NB4 (cell line): ENCODE measurements at places on chromosomes 7 and 10.
A peak's percentile ranks its signal among the peaks of the same experiment; 100 is the strongest.

DNA sequence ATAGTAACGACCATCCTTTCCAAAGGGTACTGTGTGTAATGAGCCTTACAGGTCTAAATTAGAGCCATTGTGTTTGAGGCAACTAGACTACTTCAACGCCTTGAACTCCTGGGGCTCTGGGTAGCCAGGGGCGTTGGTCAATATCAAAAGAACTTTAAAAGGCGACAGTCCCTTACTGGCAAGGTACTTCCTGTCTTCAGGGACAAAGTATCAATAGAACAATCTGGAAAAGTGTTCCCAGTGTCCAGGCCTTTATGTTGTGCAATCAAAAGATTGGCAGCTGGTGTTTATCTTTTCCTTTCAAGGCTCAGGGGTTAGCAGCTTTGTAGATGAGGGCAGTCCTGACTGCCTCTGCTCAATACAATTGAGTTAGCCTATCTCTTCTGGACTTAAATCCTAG lies 284.3 kb downstream of the PARD3 start:
- DNase-seq, result no peak

DNA sequence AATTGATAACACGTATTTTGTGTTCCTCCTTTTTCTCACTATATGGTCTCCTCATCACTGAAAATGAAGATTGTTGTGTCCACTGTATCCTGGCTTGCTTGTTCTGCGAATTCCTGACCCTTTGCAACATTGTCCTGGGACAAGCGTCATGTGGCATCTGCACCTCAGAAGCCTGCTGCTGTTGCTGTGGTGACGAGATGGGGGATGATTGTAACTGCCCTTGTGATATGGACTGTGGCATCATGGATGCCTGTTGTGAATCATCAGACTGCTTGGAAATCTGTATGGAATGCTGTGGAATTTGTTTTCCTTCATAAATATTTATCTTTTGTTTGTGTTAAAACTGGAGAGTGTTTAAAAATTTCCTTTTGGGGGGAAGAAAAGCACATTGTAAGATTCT lies 93.7 kb downstream of the MDFIC start:
- no peak for DNase-seq

DNA sequence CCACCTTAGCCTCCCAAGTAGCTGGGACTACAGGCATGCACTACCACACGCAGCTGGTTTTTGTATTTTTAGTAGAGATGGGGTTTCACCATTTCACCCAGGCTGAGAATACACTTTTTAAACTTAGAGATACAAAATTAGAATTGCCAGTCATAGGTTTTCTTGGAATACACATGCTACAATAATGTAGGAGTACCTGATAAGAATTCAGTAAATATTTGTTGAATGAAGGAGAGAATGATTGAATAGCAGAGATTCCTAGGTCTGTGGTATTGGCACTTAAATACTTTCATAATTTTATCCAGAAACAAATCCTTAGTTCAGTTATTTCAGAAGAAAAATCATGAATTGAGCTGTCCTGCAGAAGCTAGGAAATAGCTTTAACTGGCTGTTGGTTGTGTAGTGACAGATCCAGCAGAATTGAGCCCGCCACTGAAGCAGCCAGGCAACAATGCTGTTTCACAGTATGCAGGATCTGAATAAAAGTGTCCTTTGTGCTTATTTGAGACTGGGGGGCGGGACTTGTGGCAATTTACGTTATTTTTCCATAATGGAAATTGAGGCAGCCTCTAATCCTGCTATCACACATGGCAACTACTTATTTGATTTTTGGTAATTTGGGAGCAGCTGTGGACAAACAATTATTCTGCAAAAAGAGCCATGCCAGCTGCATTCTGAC lies 31.5 kb downstream of the NRF1 start:
- DNase-seq, result no peak

DNA sequence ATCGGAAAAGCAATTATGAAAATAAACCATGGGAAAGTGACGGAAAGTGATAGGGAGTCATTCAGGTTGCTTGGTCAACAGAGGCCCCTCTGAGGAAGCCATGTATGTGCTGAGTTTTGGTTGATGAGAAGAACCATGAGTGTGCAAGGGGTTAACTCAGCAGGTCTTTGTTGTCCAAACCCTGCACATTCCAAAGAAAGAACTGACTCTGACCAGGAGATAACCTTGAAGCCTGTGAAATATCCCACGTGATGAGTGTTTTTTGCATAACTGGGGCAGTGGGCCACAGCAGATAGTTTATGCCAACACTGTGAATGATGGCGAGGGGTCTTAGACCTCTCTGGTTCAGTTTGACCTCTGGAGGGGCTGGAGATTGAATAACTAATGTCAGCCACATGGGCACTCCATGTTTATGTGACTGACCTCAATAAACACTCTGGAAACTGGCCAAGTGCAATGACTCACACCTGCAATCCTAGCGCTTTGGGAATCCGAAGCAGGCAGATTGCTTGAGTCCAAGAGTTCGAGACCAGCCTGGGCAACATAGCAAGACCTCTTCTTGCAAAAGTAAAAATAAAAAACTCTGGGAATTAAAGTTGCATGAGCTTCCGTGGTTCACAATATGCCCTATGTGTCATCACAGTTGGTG lies 154.0 kb upstream of the FOXK1 start:
- DNase-seq, result no peak

- DNase-seq, result no peak
Observed at GRCh38 chr10:11730779-11731178, 11.4 kb upstream of the ECHDC3 start.

DNA sequence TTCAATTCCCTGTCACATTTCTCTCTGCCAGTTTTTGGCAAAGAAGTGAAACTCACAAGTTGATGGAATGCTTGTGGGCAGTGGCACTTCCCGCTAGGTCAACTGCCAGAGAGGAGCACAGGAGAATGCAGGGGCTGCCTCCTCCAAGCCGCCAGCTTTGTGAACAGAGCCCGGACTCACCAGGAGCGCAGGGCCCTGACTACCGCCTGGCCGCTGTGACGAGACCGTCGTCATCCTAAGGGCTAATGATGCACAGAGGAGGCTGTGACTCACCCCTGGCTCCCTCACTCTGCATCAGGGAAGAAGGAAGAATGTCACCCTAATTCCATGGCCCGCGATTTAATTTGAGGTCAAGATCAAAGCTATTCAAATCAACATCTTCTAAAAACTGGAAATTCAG lies 123.9 kb downstream of the TAX1BP1 start:
- DNase-seq, result no peak

DNA sequence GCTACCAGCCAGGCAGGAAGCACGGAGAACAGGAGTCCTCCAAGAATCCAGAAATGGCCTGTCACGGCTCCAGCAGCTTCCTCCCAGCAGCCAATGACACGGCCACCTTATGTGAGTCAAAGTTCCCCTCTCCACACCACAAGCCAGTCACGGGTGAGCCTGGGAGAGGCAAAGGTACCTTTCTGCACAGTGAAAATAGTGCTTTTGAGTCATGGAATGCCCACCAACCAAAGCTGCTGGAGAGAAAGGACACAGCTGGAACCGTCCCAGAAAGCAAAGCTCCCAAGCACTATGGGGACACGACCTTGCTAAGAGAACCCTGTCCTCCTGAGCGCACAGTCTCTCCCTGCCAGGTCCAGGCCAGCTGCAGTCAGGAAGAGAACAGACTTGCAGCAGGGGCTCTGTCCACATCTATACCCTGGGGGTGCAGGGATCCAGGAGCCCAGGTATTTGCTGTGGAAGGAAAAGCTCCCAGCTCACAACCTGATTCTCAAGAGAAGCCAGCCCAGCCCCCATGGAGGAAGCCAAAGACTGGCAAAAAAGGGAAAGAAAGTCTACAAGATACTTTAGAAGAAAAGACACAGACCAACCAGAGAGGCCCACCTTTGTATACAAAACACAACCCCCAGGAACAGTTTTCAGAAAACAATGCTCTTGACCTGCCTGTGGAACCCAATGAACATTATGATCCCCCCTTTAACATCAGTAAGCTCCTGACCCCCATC lies 24.4 kb downstream of the C10orf71 start:
- DNase-seq, result no peak

- peak; percentile 82 for DNase-seq
Observed at GRCh38 chr7:139623518-139623917, 100.0 kb downstream of the CLEC2L start.

- DNase-seq, result no peak
Observed at GRCh38 chr7:92916770-92917224, 80.4 kb upstream of the CDK6 start.

DNA sequence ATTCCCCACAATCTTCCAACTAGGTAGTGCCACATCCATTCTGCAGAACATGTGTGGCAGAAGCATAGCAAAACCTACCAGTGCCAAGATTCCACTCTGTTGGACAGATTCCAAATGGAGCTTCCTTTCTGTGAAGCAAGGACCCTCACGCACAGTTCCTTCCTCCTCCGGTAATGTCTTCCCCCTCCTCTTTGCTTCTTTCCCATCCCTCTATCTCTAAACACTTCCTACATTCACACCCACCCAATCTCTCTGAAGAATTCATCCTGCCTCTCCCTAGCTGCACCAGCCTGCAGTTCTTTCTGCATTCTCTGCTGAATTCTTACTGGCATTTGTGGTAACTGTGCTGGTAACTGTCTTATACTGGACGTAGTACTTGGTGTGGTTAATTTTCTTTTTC lies 124.9 kb downstream of the RNLS start:
- no peak for DNase-seq

DNA sequence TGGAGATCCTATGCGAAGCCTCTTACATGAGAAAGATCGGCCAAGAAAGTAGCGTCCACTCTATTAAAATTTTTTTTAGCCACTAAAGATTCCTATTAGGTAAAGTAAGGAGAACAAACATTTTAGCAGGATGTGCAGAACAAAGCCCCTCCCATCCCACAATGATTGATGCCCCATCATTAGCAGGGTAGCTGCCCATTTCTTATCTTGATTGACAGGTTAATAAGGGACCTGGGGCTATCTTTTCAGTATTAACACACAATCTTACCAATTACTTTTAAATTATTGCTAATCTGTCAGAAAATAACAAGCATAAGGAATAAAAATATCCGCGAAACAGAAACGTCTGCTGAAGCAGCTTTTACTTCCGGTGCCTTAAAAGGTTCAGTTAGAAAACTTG lies 5.1 kb downstream of the FZD8 start:
- DNase-seq, result no peak

DNA sequence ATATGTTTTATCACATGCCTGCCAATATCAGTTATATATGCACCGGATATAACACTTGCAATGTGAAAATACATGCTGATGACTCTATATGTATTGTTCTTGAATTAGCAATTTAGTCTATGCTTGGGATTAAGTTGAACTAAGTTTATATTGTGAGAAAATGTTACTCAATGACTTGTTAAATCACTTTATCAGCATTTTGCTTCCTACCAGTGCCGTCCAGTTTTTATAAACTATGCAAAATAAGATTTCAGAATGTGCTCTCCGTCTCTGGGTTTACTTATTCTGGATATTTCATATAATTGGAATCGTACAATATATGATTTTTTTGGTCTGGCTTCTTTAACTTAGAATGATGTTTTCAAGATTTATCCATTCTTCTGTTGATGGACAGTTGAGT lies 25.5 kb upstream of the SLC26A3 start:
- DNase-seq, result no peak

GRCh38 chr7:116873619-116874018 lies 11.2 kb downstream of the CAPZA2 start:
- DNase-seq, result no peak

- DNase-seq, result no peak
Observed at GRCh38 chr10:17764142-17764541, 12.1 kb downstream of the TMEM236 start.

DNA sequence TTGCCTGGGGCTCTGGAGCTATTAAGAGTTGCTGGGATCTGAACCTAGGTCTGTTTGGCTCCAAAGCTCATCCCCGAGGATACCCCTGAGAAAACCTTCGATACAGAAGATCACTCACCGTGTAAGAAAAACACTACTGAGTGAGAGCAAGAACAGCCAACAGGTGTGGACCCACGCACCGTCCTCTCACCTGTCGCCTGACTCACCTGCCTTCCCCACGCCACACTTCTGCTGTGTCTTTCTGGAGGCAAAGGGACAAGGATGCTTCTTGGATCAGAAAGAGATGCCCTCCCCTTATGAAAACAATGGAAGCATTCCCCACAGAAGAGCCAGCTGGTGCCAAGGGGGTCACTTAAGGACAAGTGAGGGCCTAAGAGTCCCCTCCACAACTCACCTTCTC lies 46.7 kb downstream of the COL13A1 start:
- no peak for DNase-seq

GRCh38 chr10:72417971-72418370 lies 63.3 kb upstream of the DNAJB12 start:
- DNase-seq, result no peak

- peak; percentile 53 for DNase-seq
Observed at GRCh38 chr7:80686576-80686975, 48.1 kb downstream of the CD36 start.

GRCh38 chr7:24502135-24502488 lies 71.1 kb upstream of the PALS2 start:
- no peak for DNase-seq

DNA sequence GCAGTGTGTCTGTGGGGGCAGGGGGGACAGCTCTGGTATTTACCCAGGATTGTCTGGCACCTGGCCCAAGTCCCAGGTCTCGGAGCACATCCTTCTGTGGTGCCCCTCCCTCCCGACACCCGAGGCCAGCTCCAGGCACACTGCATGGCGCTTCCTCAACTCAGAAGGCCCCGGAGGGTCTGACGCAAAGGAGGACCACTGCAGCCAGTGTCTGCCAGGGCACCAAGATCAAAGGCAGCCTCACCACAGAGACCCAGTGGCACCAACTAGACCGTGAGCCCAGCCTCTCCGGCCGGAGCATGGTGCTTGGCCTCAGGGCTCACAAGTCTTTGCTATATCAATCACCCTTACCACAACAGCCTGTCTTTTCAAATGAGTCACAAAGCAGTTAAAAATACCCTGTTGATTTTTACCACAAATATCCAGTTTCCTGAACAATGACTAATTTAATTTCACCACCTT lies 99.3 kb upstream of the DDC start:
- DNase-seq, result peak; percentile 48

- no peak for DNase-seq
Observed at GRCh38 chr7:7884855-7885254, 83.7 kb upstream of the GLCCI1 start.

- peak; percentile 91 for DNase-seq
Observed at GRCh38 chr7:149147072-149147751, at the start of gene ZNF398. ZNF398 (plus strand) TSS chr7:149147453; CDS start chr7:149147743, 290 bp downstream.

DNA sequence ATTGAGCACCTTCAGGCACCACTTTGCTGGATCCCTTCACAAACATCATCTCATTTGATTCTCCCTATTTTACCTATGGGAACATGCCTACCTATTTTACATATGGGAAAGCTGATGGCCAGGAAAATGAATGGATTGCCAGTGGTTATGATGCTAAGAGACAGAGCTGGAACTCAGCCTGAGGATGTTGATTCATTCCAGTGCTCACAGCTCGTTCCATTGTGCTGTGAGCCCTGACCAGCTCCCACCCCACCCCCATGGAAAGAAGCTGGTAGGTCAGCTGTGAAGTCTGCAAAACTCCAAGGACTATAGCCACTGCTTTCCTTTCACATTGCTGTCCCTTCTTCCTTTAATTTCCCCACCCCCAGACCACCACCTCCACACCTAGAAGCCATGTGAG lies 9.6 kb downstream of the UBTD1 start:
- DNase-seq, result no peak

GRCh38 chr7:64811767-64812166 lies 17.5 kb downstream of the ZNF138 start:
- no peak for DNase-seq
